Lung (tissue), 17 donors: ENCODE measurements at places on chromosomes 12 and 14. TPM values are rescaled to one million over a fixed set of nuclear protein-coding genes. Genes with fewer than 3 reads are reported as not detected.

GRCh38 chr12:132711080-132711843, 620 bp downstream of the PGAM5 start:
- DNase-seq: peak; percentile 3

Gene SOX5
- 1.5 TPM for polyA plus RNA-seq

Gene PSMC6
- polyA plus RNA-seq: 76.8 TPM

GRCh38 chr12:17829813-17830212, 260.2 kb downstream of the RERGL start:
- DNase-seq: no peak

Gene CACNB3
- 9.9 TPM for polyA plus RNA-seq

Gene RBM25
- polyA plus RNA-seq: 27.9 TPM

Gene TAS2R31
- polyA plus RNA-seq: 0.26 TPM

Gene NTF3
- 0.84 TPM for polyA plus RNA-seq

DNA sequence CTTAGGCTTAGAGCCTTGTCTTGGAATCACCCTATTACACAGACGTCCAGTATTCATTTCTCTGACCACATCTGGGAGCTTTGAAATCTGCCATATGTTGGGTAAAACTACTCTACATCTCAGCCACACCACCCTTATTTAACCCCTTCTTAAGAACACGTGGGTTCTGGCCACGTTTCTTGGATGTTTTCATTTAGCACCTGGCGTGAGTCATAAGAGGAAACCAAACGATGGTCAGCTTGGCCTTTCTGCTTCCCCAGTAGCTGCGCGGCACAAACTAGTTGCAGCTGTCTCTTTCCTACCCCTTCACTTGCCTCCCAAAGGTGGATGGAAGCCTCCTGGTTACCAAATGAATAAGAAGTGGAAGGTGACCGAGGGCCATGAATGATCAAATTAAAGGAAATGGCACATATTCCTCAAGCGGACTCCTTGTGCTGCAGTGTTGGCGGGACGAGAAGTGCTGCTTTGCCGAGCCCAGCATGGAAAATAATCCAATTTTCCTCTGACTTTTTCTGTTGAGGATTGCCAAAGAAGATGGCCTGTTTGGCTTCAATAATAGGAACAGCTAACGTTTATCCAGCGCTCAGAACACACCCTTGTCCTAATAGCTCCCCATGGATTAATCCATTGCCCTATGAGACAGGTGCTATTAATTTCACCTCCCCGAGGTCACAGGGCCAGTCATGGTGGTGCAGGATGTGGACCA, 154.1 kb downstream of the ZNF664 start:
- DNase-seq: no peak

GRCh38 chr12:14416658-14417057, 51.2 kb downstream of the ATF7IP start:
- DNase-seq: peak; percentile 94
